ENCODE measurements at places on chromosomes 16 and 17. TPM values are rescaled to one million over a fixed set of nuclear protein-coding genes. Genes with fewer than 3 reads are reported as not detected.

- DNase-seq = no peak
Observed at GRCh38 chr17:4856937-4857314, 23.8 kb downstream of the MINK1 start.

- no peak for DNase-seq
Observed at GRCh38 chr16:67519242-67519641, 9.4 kb upstream of the RIPOR1 start.

Gene CHST4
- total RNA-seq = not detected

- DNase-seq = no peak
Observed at GRCh38 chr16:23464196-23464595, 11.2 kb upstream of the COG7 start.

Gene FOXO3B
- 6.1 TPM for total RNA-seq

- no peak for DNase-seq
Observed at GRCh38 chr16:23296994-23297393, 5.1 kb upstream of the SCNN1B start.

- no peak for DNase-seq
Observed at GRCh38 chr16:80500961-80501525, 39.8 kb upstream of the DYNLRB2 start.

Gene PNMT
- not detected for total RNA-seq

Gene C16orf86
- total RNA-seq = 1.9 TPM

DNA sequence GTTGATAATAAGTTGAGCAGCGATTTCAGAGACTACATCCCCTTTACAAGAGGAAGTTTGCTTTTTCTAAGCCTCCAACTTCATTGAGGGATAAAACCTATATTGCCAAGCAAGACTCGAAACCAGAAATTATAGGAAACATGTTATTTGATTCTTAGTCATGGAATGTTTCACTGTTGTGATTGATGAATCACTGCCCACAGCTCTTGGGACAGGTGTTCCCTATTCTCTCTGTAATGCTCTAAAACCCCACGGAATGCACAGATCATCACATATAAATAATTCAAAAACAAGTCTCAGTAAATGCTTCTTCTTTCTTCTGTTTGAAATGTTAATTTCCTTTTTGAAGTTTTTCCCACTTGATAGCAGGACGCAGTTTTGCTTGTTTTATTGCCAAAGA is 809.5 kb upstream of the GOT2 start:
- no peak for DNase-seq

GRCh38 chr16:87335625-87336433 is 18.6 kb upstream of the C16orf95 start:
- DNase-seq = no peak

DNA sequence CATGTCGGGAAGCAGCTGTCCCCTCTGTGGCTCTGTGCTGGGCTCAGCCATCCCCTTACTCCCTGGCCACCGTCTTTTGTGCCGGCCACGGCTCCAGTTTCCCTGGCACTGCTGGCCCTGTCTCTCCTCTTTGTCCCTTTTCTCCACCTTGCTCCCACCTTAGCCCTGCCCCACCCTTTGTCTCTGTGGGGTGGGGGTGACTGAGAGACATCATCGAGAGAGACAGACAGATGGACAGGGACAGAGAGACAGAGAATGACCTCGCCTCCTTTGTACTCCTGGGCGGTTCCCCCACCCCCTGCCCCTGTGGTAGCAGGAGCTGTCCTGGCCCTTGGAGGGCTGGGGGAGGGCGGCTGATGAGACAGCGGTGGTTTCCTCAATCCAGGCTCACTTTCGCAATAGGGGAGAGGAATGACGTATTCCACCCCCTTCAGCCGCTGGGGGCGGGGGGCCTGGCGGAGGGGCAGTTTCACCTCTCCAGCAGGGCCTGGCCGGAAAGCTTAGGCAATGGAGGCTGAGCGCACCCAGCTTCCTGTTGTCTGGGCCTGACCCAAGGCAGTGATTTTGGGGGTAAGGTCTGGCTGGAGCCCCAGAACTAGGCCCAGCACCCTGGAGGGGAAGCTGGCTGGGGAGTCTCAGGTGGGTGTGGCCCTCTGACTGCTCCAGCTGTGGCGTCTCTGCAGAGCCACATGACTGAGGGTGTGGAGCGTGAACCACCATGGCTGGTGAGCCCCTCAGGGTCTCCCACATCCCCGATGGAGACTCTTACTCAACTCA is 7.3 kb downstream of the FMNL1 start:
- DNase-seq = peak; percentile 91

DNA sequence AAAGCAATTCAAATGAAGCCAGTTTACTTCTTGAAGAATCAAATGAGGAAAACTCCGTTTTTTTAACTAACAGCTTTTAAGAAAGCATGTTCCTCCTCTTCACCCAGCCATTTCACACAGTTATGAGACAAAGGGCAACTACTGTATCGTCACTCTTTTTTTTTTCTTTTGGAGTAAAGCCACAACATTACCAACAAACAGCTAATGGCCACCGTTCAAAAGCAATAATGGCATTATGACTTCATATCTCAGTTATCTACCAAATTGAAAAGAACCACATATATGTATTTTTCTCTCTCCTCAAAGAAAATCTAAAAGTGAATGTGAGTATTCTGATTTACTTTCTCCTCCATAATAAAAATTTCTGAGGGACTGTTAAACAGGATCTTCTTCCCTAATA is 14.5 kb downstream of the GRB2 start:
- no peak for DNase-seq

Gene CNGB1
- total RNA-seq = not detected

- DNase-seq = no peak
Observed at GRCh38 chr17:69757688-69758430, 317.2 kb upstream of the KCNJ16 start.

DNA sequence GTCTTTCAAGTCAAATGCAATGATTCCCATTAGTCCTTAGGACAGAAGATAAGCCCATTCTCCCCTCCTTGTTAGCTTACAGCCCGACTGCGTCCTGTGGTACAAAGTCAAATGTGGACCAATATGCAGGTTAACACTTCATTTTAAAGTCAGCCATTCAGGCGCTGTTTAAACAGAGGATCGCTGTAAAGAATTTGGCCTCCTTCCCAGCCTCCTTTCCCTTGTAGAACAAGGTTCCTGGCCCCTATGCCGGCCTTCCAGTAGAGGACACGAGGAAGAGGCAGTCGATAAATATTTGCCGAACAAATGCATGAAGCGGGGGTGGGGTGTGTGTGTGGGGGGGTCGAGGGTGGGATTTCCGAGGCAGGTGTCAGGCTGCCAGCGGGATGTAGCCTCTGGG is 4.3 kb downstream of the SDK2 start:
- DNase-seq = no peak

DNA sequence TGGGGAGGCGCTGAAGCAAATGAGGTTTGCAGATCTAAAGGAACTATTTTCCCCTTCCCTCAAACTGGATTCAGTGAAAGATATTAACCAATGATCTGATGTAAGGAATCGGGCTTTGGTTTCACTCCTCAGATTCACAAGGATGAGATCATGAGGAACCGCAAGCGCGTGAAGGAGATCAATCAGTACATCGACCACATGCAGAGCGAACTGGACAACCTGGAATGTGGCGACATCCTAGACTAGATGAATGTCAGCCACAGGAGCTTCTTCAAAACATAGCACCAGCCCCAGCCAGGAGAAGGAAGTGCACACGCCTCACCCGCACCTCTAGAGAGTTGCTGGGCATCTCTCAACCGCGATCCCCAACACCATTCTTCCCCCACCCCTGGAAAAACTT is 22.5 kb downstream of the ATPAF2 start:
- DNase-seq = no peak

- DNase-seq = no peak
Observed at GRCh38 chr16:51355195-51355594, 204.1 kb upstream of the SALL1 start.

GRCh38 chr17:17593222-17593620 is 1.7 kb upstream of the PEMT start:
- DNase-seq = no peak

Gene NTN1
- 0.33 TPM for total RNA-seq

GRCh38 chr17:1217089-1217385 is 37.3 kb upstream of the ABR start:
- no peak for DNase-seq

DNA sequence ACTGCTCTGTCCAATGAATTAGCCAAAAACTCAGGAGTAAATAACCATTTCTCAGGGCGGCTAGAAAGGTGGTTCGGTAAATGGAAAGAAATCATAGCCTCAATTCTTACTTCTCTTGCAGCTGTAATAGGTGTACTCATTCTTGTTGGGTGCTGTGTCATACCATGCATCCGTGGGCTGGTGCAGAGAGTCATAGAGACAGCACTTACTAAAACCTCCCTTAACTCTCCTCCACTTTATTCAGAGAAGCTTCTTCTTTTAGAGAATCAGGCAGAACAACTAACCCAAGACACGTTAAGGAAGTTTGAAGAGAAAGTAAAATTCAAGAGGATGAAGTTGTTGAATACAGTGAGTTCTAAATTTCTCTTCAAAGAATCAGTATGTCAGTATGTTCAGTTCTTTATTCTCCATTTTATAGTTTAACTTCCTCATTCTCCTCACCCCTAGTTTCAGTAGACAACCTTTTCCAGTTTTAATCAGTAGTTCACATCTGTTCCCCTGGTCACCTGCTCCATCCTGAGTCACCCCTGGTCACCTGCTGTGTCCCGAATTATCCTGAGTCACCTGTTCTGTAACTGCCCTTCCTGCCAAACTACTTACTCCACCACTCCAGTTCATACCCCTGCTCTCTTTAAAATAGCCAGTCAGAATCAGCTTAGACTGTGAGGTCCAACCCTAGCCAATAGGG is 85.9 kb downstream of the EMP2 start:
- no peak for DNase-seq

- DNase-seq = no peak
Observed at GRCh38 chr17:54736573-54736972, 164.1 kb upstream of the TOM1L1 start.

- no peak for DNase-seq
Observed at GRCh38 chr17:64297467-64298088, 34.5 kb upstream of the TEX2 start.

GRCh38 chr16:6777624-6778023 is 555.0 kb upstream of the RBFOX1 start:
- DNase-seq = no peak

DNA sequence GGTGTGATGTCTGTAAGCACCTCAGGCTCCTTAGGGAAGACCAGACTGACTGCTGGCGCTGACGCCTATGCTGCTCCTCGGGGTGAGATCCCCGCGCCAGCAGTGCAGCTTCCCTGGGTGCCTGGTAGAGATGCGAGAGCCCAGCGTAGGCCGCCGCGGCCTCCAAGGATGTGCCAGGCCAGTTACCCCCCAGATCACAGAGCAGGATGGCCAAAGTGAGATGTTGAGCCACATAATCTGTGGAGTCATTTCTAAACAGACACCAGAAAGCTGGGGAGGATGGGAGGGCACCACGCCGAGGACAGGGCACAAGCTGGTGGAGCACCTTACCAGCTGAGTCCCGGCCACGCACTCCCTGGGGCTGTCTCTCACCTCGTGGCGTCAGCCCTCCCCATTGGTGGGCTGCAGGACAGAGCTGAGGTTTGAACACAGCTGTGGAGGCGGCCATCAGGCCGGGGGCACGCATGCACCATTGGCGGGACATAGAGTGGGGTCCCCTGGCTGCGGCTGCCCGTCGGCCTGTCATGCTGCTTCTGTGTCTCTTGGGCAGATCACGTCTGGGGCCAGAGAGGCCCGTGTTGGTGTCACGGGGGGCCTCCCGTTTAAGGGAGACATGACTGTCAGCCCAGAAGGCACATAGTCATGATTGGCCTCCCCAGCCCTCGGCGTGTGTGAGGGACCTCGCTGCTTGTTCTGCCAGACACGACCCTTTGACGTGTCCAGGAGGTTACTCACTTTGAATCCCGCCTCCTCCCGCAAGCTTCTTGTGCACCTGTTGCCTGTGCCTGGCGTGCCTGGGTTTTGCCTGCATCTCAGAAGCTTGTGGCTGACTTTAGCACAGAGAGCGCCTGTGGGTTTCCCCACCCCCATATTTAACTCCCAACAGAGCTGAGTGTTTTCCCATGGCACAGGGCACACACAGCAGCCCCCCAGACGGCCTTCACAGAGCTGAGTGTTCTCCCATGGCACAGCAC is 21.9 kb downstream of the MAPK8IP3 start:
- DNase-seq = no peak

DNA sequence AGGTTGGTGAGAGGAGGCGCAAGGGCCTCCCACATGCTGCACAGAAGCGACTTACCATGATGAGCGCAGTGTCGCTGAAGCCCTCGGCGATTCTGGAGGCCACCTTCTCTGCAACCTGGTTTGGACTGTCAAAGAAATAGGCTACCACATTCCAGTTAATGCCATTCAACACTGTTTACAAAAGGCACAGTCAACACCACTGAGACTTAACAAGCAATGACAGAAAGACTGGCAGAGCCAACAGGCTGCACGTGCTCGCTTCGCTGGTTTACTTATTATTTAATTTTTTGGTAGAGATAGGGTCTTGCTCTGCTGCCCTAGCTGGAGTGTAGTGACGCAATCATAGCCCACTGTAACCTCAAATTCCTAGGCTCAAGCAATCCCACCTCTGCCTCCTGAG is 18.2 kb downstream of the EMC8 start:
- no peak for DNase-seq

Gene RHBDF2
- total RNA-seq = 38.2 TPM

- DNase-seq = no peak
Observed at GRCh38 chr17:66337866-66338485, 35.6 kb downstream of the PRKCA start.

DNA sequence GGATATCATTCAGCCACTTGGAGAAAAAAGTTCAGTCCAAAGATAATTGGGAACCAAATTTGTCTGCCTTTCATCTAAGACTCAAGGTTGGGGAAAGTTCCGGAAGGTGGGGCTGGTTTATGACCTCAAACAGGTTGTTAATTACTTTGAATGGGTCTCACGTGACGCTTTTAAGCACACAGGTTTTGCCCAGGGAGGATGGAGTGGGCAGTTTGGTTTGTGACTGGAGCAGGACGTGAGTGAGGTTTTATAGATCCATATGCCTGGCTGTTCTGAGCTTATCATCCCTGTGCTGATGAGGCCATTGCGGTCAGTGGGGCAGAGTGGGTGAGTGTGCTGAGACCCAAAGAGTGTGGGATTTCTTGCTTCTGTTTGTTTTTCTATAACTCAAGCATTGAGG is 38.7 kb upstream of the GPRC5B start:
- DNase-seq = no peak

Gene ZFHX3
- 0.20 TPM for total RNA-seq

Gene SLC38A8
- total RNA-seq = not detected

GRCh38 chr17:3626831-3627768 is 8.9 kb downstream of the SHPK start:
- DNase-seq = no peak

Gene FNDC8
- total RNA-seq = 0.16 TPM
